Suppressor macrophage treated with lipopolysaccharide for 1 hour (primary cell): ENCODE measurements at places on chromosomes 5 and 9.

DNA sequence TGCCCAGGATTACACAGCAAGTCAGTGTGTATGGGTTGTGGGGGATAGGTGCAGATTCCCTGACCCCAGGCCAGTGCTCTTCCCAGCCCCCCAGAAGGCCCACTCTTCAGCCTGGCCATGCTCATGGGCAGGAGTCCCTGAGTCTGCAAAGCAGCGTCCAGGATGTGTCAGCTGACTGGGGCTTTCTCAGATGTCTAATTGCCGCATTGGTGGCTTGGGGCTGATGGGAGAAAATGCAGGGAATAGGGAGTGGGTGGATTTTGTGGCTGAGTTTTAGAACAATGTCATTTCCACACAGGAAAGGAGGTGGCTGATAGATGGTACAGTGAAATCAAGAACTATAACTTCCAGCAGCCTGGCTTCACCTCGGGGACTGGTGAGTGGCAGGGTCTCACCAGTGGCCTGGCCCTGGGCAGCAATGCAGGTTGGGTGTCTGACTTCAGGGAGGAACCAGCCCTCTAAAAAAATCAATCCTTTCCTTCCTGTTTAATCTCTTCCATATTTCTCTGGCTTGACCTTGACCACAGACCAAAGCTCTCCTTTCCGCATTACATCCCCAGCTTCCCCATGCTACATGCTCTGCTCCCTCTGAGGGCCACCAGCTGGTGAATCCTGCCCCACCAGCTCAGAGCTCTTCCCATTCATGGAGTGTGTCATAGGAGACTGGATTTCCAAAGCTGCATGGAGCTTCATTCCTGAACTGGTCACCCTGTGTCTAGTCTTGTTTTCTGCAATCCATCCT, 14.2 kb downstream of the GLIPR2 start:
- peak; percentile 83 for DNase-seq

GRCh38 chr9:114266969-114267368, 55.9 kb upstream of the ORM1 start:
- DNase-seq = no peak

- peak; percentile 29 for DNase-seq
Observed at GRCh38 chr5:173341961-173342430, 13.8 kb upstream of the STC2 start.

DNA sequence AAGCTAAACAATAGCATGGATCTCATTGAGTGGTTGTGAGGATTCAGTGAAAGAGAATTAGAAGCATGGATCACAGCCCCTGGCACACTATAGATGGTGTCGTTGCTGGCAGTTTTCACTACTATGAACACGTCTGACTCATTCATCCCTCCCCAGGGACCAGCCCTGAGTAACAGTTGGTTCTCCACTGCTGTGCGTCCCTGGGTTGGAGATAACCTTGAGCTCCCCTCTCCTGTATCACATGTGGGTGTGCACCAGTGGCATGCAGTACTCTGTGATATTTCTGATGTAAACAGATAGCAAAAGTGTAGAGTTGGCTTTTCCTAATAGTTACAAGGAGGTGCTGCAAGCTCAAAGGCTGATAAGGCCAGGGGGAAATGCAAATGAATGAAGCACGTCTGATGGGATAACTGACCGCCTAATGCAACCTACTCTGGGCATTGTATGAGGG, 8.8 kb upstream of the LCP2 start:
- peak; percentile 84 for DNase-seq

DNA sequence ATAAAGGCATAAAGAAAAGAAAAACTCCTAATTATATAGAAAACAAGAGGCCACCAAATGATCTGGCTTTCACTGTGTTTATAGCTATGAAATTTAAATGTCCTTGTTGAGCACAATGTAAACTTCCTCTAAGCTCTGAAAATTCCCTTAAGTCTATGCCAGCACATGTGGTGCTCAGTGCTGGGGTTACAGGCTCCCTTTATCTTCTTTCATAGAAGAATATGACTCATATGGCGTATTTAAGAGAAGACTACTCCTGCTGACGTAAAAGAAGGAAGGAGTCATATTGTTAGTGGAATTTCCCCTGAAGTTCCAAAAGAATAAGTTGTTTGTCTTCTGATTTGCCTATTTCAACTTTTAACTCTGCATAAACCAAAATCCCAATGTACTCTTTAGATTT, 30.4 kb downstream of the RNF145 start:
- peak; percentile 88 for DNase-seq

GRCh38 chr9:97555164-97555563, 53.7 kb downstream of the TMOD1 start:
- no peak for DNase-seq

- no peak for DNase-seq
Observed at GRCh38 chr9:27382308-27382707, 85.4 kb upstream of the EQTN start.

- DNase-seq = no peak
Observed at GRCh38 chr9:1273859-1274258, 223.7 kb downstream of the DMRT2 start.

- DNase-seq = peak; percentile 22
Observed at GRCh38 chr9:110426052-110426709, 88.5 kb upstream of the TXNDC8 start.

- no peak for DNase-seq
Observed at GRCh38 chr9:129211686-129212085, 33.6 kb upstream of the IER5L start.
